ENCODE measurements at places on chromosomes 4 and X.

DNA sequence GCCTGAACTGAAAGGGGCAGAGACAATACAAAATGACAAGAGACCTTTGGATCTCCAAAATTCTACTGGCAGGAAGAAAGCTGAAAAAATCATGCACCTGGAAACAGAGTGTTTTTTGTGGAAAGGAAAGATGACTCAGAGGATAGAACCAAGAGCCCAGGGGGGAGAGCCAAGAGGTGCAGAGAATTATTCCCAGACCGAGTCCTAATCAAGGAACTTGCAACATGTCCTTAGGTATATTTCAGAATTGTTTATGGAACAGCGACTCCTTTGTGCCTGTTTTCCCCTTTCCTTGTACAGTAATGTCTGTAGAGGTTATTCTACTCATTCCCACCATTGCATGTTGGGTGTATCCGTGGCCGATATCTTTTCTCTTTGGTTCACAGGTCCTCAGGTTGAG is 71.7 kb downstream of the YIPF6 start:
- no peak for DNase-seq

- DNase-seq, result no peak
These were observed 5.7 kb upstream of the RAPGEF2 start for GRCh38 chr4:159097144-159097543.

DNA sequence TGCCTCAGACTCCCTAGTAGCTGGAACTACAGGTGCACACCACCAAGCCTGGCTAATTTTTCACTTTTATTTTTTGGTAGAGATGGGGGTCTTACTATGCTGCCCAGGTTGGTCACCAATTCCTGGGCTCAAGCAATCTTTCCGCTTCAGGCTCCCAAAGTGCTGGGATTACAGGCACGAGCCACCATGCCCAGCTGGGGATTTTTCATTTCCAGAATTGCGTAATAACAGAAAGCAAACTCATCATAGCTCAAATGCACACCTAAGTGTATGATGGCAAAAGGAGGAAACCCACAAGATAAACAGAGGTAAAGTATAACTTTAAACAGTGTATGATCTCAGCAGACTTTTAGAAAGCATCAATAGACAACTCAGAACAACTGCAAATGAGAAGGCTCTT is 56.2 kb downstream of the TEX11 start:
- DNase-seq, result no peak

DNA sequence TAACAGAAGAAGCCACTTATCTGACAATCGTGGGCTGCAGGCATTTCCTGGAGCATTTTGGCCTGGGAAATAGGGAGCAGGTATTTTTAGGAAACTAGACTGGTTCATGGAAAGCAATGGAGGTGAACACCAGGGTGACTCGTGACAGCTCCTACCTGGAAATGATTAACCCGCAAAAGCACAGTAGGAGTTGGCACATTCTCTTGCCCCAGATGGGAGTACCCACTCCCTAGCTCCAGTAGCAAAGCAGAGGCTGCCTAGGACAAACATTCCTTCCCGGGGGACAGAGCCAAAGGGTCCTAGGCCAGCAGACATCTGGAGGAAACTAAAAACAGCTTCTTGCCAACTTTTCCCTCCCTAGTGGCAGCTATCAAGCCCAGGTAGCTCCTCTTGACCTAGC is 29.0 kb downstream of the RTL5 start:
- DNase-seq, result no peak

GRCh38 chrX:135403374-135403773 is 18.4 kb upstream of the SMIM10L2A start:
- DNase-seq, result no peak

DNA sequence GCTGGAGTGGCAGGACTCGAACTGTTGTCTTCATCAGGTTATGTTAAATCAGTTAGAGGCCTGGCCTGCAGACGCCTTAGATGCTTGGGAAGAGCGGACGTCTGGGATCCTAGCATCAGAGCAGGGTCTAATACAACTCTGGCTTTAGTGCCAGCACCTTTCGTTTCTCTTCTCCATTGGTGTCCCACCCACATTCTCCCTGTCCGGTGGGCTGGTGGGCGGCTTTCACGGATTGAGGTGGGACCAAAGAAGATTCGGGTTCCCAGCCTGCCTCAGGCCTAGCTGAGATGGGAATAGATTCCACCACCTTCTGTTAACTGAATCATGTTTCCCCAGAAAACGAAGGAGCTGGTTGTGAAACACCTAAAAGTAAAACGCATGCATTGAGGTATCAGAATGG is 939 bp downstream of the PDK3 start:
- no peak for DNase-seq

GRCh38 chr4:57109411-57109846 is 756 bp downstream of the IGFBP7 start:
- DNase-seq, result no peak

GRCh38 chrX:31658360-31658759 is 586.5 kb upstream of the FTHL17 start:
- DNase-seq, result peak; percentile 9

DNA sequence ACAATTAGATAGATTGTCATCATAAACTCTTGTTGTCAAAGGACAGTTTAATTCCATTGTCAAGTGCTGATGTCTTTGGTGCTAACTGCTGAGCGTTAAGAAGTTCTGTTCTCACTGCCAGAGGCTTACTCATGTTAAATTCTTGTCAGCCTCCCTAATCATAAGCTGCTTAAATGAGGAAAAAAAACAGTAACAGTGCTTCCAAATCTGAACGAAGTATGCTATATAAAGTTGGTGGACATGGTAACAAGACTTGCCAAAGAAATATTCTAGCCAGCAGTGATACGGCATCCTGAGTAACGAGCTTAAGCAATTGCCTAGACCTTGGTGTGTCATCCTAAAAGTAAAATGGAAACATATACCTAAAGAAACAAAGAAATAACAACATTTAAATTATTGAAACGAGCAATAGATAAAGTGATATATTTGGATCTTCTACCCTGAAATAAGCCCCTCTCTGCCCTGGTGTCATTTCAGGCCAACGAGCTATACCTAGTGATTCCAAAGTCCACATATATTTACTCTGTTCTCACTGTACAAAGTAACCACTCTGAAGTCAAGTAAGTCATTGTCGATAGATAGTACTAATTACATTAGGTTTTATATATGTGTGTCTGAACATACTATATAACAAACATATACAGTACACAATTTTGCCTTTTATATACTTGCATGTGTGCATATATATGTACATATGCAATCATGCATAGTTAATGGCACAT is 339.7 kb upstream of the HS3ST1 start:
- DNase-seq, result no peak

DNA sequence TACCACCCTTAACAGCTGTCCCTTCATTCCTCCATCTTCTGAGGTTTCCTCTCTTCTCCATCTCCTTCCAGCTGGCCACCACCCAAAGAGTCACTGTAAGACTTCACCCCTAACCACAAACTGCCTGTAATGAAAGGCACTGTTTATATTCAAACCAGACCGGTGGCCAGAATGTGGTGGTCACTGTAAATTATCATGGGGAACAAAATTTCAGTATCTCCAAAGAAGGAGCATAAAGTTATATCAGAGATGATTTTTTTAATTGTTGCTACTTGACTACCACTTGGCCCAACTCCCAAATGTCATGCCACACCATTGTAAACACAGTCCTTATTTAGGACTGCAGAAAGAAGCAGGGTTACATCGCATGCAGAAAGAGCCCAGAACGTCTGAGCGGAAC is 44.8 kb downstream of the SMARCA1 start:
- no peak for DNase-seq

- no peak for DNase-seq
These were observed 64.3 kb downstream of the FRAS1 start for GRCh38 chr4:78121338-78121904.

GRCh38 chr4:37797374-37797773 is 29.1 kb upstream of the PGM2 start:
- no peak for DNase-seq

DNA sequence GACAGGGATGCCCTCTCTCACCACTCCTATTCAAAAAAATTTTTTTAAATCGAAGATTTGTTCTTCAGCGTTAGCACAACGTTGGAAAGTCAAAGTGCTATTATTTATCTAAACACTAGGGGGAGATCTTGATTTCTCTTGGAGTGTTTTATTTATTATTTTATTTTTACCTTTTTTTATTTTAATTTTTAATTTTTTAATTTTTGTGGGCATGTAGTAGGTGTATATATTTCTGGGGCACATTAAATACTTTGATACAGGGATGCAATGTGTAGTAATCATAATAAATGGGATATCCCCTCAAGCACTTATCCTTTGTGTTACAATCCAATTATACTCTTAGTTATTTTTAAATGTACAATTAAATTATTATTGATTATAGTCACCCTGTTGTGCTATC is 37.4 kb upstream of the SLC10A4 start:
- DNase-seq, result peak; percentile 25

- DNase-seq, result peak; percentile 16
These were observed 99.5 kb downstream of the EFHC2 start for GRCh38 chrX:44244008-44244407.

- no peak for DNase-seq
These were observed 1260.2 kb upstream of the PCDH7 start for GRCh38 chr4:29459926-29460325.

GRCh38 chr4:84767168-84767567 is 184.2 kb downstream of the CDS1 start:
- no peak for DNase-seq

DNA sequence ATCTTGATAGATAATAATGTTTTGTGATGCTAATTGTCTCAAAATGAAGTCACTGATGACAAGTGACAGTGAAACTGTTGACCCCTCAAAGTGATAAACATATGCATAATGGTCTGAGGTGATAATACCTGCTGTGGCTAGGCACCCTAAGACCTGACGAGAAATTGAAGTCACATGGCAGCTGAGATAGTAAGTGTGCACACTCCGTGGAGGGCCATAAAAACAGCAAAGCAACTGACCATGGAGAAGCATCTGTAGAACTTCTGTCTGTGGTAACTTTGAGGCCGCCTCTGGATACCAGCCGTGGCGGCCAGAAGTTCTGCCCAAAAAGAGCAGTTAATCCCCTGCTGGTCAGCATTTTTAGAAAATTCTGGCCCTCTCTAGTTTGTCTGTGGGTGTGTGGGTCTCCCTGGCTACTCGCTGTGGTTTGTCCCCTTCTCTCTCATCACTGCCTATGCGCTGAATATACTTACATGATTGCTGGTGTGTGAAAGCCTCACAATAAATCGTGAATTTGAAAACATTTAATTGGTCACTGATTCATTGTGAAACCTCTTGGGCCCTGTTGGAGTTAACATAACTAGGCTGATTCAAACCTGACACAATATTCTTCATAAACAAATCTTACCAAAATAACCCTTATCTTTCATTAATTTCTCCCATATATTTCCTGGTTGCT is 50.6 kb downstream of the CCDC149 start:
- no peak for DNase-seq

GRCh38 chrX:72128881-72129280 is 2.8 kb downstream of the RTL5 start:
- DNase-seq, result peak; percentile 20

GRCh38 chrX:38880296-38880854 is 79.1 kb downstream of the MID1IP1 start:
- DNase-seq, result peak; percentile 16

DNA sequence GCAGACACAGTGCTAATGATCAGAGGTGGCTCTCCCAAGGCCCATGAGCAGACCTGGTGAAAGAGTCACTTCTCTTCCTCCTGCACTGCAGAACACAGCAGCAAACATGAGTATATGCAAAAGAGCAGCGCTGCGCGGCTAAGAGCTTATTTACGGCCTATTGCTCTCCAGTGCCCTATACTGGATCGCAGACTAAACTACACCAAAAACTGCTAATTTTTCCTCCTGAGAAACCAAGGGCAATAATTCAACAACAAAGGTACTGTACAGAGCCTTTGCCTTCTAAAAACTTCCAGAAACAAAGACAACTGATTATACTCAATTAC is 702.5 kb downstream of the ARAP2 start:
- DNase-seq, result no peak

GRCh38 chr4:104728380-104729122 is 233.9 kb upstream of the CXXC4 start:
- DNase-seq, result peak; percentile 4

GRCh38 chrX:68574240-68574639 is 73.2 kb upstream of the STARD8 start:
- no peak for DNase-seq

- no peak for DNase-seq
These were observed 16.1 kb downstream of the BCOR start for GRCh38 chrX:40081679-40082068.

GRCh38 chr4:53676402-53676871 is 85.2 kb upstream of the LNX1 start:
- peak; percentile 27 for DNase-seq

- DNase-seq, result no peak
These were observed 30.2 kb downstream of the STK32B start for GRCh38 chr4:5081441-5081999.

DNA sequence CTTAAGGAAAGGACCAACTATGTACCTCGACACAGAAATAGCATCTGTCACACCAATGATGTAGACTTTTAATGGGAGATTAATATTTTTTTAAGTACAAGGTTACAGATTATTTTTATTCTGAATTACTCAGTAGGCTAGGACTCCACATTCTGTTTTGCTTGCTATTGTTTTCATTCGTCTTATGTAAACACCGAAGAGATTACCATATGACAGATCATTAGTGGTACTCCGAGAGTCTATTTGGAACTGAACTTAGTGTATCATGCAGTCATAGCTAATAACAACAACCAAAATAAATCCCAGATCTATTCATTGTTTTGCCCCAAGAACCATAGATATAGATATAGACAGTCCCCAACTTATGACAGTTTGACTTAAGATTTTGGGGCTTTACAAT is 139.7 kb upstream of the SPRY1 start:
- DNase-seq, result no peak

DNA sequence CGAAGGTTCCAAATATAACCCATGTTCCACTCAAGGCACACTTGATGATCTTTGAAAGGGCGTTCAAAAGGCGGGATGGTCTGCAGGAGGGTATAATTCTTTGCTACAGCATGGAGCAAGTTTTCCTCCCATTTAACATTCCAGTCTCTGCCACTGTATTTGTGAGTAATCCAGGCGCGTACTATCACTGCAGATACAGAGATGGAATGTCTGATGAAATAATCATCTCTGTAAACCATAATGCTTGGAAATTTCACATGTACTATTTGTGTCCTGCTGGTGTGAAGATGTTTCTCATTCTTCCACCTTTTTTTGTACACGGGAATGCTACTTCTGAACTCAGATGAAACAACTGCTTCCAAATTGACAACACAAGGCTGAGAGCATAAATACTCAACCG is 15.5 kb downstream of the SEL1L3 start:
- DNase-seq, result no peak

DNA sequence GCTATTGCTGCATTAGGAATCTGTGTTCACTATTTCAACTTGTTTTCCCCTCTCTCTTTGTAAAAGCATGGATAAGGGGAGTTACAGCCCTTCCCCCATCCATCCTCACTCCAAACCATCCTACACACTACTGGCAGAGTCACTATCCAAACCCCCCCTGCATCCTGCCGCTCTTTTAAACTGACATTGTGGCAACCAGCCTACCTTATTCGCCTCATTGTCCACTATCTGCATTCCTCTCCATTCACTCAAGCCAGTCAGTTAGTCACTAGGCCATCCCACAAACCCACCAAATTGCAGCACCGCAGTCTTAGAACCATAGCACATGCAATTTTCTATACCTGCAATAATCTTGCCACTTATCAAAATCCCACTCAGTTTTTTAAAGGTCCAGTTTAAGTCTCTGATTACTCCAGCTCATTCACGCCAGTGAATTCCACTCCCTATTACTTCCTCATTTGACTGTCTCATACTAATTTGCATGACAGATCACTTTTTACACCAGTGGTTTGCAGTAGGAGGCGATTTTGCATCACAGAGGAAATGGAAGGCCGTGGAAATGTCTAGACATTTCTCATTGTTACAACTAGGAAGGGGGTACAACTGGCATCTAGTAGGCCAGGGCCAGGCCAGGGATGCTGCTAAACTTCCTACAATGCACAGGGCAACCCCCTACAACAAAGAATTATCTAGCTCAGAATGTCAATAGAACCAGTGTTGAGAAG is 181.8 kb downstream of the HS6ST2 start:
- DNase-seq, result no peak

Data from AG20443 (cell line).